ENCODE measurements at places on chromosomes 2 and 18.

DNA sequence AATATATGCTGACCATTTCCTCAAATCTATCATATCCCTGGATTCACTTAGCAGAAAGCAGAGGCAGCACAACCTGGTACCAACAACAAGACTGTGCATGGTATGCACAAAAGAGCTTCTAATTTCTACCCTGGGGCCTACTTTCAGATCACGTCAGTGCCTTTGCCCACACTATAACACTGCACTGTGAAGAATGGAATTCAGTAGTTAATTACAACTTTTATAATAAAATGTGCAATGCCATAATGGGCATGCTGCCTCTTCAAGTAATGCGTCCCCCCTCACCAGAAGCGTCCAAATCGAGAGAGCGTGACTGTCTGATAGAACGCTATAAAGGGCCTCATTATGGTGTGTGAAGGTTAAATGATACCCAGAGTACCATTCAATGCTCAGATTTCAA, 328.1 kb upstream of the PKDCC start:
- no peak for DNase-seq

- no peak for DNase-seq
Measured at GRCh38 chr2:200662727-200663126, 76.9 kb downstream of the AOX1 start.

DNA sequence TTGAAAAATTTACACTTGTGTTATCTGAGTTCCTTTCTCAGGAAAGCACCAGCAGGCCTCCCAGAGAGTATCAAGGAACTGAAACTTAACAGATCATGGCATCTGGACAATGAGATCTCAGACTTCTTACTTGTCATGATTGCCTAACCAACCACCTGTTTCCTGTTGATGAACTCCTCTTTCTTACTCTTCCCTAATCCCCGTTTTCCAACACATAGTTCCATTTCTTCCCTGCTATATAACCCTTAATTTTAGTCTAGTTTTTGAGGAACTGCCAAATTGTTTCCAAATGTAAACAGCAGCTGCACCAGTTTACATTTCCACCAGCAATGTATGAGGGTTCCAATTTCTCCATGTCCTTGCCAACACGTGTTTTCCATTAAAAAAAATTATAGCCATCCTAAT, 6.1 kb upstream of the FAM171B start:
- no peak for DNase-seq

DNA sequence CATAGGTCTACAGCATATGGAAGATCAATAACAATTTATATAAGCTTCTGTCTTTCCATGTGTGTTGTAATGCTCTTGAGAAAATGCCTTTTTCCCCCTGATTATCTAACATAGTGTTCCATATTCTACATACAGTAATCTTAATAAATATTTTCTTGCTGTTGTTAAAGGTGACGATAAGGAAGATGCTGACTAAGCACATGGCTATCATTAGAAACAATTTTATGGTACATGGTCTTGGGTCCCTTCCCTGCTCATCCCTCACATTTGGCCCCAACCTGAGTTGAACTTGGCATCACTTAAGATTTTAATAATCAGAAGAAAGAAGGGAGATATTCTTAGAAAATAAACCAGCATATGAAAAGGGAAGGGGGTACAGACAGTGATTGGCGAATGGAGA, 382.1 kb upstream of the CDH20 start:
- no peak for DNase-seq

- peak; percentile 10 for DNase-seq
Measured at GRCh38 chr2:176126929-176127773, 2.4 kb upstream of the HOXD8 start.

DNA sequence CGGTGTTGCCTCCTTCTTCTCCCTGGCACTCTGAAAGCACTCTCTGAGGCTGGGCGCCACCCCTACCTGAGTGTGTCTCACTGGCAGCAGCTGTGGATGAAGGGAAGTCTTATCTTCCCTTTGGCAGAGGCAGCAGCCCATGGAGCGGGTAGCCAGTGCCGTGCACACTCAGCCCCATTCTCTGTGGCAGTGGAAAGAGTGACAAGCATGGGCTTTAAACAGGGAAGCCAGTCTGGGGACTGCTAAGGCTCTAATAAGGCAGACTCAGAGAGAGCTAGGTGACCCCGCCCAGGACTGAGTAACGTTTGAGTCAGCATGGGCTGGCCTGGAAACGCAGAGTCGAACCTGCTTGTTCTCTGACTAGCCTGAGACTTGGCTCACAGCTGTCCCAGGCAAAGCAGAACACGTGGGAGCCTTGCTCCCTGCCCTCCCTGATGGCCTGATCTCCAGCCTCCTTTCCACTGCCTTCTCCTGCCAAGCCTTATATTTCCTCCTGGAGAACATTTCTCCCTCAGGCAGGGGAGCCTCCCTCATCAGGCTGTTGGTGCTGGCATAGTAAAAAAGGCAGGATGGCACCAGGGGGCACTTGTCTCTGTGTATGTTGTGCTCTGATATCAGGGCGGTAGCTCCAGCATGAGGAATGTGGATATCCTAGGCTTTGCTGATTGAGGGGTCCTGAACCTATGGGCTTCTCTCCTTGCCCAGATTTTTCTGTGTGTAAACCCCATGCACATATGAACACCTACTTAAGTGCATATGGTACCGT, 93.9 kb upstream of the LGALSL start:
- DNase-seq: no peak

DNA sequence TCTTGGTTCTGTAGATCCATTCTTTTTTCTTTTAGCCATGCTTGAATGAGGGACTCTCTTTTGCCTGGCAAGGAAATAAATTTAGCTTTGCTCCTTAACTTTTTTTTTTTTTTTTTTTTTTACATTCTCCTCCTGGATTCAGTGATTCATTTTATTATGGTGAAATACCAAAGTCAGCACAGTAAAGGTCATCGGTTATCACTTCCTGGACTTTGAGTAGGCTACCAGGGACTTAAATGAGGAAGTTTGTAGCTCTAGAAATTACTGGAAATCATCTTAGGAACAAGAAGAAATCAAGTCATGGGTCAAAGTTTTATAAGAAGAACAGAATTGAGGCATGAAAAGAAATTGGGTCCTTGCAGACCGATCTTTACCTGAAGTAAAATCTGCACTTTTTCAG, 75.0 kb downstream of the SOCS6 start:
- DNase-seq: no peak

- DNase-seq: no peak
Measured at GRCh38 chr2:120406566-120406965, 60.6 kb downstream of the INHBB start.
